Natural killer cell treated with Interleukin-12 subunit alpha and Interleukin-12 subunit beta and Interleukin-15 and Interleukin-18, amount 100 ng/mL, for 72 hours (primary cell): ENCODE measurements at places on chromosomes 7 and 10.

DNA sequence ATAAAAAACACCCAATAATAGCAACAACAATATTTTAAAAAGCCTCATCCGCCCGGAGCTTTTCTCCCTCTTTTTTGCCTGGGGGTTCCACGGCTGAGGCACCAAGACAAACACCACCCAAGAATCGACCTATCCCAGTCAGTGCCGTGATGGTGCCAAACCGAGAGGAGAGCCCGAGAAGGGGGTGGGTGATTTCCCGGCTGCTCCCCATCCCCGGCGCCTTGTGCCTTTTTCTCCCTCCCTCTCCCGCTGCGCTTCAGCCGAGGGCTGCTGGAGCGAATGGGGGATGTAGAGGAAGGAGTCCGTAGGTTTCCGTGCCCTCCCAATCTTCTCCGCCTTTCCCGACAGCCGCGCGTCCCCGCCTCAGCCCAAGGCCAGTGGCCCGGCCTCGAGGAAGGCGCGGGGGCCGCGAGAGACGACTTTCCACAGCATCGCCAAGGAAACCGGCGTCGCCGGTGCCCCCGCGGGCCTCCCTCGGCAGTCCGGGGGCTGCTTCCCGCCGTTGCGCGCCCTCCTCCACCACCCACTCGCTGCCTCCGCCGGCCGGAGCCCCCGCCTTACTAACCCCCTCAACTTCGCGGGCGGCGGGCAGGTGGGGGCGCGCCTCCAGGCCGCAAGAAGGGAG is 1.3 kb downstream of the EGR2 start:
- peak; percentile 70 for DNase-seq

DNA sequence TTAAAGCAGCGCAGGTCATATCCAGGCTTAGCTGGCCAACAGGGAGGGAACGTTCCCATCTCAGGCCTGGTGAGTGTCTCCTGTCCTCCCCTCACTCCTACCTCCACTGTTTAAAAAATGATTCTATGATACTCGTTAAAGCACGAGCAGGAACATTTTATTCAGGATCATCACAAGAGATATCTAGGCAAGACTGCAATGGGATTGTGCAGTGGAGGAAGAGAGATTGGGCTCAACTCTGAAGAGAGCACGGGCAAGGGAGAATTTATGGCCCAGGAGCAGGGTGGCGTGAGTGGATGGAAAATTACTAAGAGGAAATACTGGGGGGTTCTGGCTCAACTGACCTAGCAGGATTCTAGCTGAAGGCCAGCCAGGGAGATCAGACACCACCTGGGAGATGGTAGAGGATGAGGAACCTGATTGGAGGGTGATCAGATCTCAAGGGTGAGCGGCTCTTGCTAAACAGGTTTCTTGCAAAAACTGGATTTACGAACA is 9.0 kb upstream of the HSPB1 start:
- DNase-seq, result no peak

DNA sequence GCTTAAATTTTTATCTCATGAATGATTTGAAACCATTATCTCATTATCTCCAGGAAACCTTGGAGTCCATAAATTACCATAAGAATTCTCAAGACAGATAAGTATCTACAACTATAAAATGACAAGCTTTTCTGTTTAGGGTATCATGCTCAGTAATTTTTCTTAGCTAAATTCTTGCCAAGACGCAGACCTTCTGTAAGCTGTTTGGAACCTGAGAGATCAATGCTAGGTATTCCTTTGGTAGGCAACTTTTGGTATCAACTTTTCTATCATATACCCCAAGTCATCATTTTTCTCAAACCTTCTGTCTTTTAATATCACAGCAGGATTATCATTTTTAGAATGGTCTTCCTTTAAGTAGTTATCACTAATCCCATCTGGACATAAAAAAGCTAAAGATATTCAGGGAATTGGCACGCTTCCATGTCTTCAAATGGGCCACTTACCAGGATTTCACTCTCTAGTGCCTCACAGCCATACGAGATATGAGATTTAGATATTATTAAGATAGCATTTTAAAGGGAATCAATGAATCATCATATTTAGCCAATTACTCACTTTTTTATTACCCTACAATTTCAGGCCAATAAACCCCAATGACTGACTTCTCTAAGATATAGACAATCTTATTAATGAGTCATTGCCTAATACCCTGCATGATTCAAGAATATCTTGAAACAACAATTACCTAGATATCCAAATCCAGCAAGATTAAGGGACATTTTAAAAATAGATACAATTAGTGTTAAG is 544.1 kb downstream of the HTR7 start:
- DNase-seq, result no peak

GRCh38 chr7:75982306-75983064 is 11.9 kb downstream of the TMEM120A start:
- DNase-seq, result no peak

DNA sequence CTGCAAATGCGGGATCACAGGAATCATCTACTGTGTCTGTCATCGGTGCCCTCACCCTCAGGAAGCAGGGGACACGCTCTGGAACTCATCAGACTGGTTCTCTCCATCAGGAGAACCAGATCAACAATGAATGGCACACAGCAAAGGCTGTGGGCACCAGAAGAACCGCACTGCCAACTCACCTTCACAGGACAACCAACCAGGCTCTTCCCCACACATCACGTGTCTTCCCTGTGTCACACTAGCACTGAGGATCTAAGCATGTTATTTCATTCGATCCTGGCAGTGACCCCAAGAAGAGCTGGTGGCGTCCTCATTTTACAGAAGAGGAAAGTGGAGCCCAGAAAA is 106.1 kb downstream of the TNS3 start:
- no peak for DNase-seq

GRCh38 chr7:74032191-74032490 is 4.2 kb downstream of the ELN start:
- no peak for DNase-seq

- no peak for DNase-seq
Measured at GRCh38 chr10:43131906-43132305, 6.3 kb upstream of the CSGALNACT2 start.

DNA sequence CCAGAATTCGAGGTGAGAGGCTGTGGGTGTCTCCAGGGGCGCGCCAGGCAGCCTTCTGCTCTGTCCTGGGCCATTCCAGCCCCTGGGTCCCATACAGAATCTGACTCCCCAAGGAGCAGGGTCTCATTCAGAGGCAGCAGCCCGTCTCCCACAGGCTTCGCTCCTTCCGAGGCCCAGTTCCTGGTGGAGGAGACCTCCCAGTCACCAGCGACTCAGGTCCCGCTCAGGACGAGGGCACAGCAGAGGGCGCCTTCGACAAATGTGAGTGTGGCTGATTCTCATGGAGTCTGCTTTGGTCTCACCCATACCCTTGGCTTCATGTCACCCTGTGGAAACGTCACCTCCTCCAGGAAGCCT is 81.8 kb upstream of the GPR26 start:
- DNase-seq, result no peak

DNA sequence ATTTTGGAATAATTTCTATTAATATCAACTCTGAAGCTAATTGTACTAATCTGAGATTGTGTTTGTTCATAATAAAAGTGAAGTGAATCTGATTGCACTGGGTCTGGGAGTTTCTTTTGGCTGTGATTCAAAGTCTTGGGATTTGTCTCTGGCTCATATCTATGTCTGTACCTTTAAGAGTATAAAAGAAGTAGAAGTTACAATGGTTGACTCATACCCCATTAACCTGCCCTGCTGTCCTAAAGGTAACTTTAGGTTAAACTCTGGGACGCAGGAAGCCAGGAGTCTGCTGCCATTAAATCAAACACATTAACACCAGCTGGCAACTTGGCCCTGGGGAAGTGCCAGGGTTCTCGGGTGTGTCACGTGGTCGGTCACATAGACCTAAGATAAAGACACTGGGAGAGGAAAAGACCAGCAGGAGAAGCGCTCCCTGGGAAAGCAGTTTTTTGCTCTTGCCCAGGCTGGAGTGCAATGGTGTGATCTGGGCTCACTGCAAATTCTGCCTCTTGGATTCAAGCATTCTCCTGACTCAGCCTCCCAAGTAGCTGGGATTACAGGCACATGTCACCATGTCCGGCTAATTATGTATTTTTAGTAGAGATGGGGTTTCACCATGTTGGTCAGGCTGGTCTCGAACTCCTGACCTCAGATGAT is 17.8 kb downstream of the SCD start:
- DNase-seq, result no peak

DNA sequence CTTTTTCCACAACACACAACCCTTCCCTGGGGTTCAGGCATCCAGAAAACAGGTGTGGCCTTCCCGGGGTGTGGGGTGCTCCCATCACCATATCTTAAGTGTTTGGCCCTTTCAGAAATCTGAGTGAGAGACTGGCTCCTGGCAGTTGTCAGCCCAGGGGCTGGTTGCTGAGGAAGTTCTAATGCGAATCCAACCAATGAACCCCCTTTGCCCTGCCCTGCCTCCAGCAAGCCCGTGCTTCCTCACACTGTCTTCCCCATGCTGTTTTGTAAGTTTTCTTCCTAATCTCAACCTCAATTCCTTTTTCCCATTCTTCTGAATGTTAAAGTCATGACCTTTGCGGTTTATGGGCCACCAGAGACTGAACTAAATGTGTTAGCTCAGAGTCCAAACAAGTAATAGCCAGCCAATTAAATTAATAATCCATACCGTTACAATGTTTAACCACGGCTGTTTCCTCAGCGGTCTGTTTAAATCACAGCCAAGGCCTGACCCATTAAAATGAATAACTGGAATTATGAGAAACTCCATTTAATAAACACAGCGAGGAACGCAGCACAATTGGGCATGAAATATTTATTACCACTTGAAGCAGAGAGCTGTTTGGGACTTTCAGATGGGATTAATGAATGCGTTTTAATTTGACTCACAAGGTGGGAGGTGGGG is 90.9 kb upstream of the TCF7L2 start:
- no peak for DNase-seq

- no peak for DNase-seq
Measured at GRCh38 chr10:44706745-44707144, 204.4 kb upstream of the TMEM72 start.

GRCh38 chr7:152392254-152392653 is 43.5 kb downstream of the KMT2C start:
- no peak for DNase-seq

GRCh38 chr7:76023002-76023401 is 24.8 kb downstream of the STYXL1 start:
- DNase-seq, result no peak

DNA sequence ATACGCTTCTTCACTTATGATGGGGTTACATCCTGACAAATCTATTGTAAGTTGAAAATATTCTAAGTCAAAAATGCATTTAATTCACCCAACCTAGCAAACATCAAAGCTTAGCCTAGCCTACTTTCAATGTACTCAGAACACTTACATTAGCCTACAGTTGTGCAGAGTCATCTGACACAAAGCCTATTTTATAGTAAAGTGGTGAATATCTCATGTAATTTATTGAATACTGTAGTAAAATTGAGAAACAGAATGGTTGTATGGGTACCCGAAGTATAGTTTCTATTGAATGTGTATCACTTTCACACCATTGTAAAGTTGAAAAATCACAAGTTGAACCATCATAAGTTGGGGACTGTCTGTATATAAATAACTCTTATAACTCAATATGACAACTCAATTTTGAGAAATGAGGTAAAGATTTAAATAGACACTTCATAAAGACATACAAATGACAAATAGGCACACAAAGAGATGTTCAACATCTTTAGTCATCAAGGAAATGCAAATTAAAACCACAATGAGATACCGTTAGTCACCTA is 73.9 kb downstream of the C10orf90 start:
- no peak for DNase-seq

DNA sequence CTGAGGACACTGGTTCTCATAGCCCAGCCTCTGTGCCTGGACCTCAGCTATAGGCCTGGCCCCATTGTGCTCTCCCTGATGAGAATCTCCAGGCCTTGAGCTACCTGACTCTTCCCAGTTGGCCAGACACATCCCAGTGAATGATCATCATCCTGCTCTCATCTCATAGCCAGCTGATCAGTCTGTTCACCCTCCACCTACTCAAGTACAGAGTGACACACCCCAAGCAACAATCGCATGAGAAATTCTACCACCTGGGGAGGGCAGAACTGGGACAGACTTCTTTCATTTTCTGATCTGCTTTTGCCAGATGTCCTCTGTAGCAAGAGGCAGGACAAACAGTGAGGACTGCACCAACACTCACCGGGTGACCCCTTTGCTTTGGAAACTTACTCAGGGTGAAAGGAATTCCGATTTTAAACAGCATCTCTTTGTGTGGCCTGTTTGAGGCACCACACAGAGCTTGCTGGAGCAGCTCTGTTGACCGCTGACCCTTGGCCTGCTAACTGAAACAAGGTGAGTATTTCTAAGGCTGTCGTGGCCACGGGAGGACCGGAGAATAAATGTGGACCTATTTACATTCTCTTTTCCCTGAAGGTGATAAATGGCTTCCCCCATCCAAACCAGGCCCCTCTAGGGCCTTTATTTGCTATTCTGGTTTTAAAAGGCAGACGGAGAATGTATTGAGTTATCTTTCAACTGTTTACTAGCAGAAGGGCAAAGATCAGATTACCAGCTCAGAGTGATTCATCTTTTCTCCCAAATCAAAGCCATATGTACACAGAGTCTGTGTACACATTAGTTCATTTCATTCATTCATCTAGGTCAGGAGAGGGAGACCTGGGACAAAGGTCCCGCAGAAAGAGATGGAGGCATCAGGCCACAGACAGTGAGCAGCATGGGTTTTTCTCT is 181.4 kb upstream of the TNS3 start:
- DNase-seq, result no peak

GRCh38 chr7:135147899-135148721 is at the start of gene TMEM140:
Gene TMEM140 (plus strand): TSS chr7:135148072. CDS start chr7:135164442, 16,370 bp downstream.
- DNase-seq, result no peak

- no peak for DNase-seq
Measured at GRCh38 chr10:43801626-43802025, 152.9 kb upstream of the ZNF32 start.

GRCh38 chr7:29105191-29105590 is 41.1 kb downstream of the CPVL start:
- DNase-seq, result no peak

DNA sequence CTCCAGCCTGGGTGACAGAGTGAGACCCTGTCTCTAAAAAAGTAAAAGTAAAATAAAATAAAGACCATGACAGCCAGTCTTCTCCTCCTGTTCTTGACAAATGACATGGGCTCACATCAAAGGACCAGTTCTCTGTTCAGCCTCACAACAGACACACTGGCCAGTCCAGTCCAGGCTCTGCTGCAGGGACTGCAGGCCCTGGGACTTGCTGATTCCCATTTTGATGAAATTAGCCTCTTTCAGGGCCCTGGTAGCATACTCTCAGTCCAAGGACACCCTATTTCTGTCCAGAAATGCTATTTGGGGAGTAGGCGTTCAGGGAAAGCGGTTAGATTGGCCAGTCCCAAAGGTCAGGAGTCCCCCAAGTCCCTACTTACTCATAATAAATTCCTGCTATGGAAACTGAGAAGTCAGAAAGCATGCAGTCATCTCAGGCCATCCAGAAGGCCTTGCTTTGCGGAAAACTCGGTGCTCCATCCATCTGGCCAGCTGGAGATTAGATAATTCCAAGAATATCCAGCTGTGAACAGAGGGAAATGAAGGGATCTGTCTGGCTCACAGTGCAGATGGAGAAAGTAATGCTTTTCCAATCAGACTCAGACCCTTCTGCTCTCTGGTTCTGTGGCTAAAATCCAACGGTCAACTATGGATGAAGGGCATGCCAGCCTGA is 74.4 kb downstream of the RAB11FIP2 start:
- DNase-seq, result no peak

- no peak for DNase-seq
Measured at GRCh38 chr7:52786174-52786573, 249.3 kb upstream of the POM121L12 start.
